NCI-H446 treated with DMSO at 0.1 percent for 48 hours (cell line): ENCODE measurements at places on chromosomes 3 and 15.

GRCh38 chr15:101391981-101392640, 97.1 kb upstream of the SNRPA1 start:
- no peak for DNase-seq

- DNase-seq: no peak
These were observed 674 bp downstream of the SERP1 start for GRCh38 chr3:150545419-150546225.

GRCh38 chr15:72783004-72783639, 436 bp downstream of the ADPGK start:
- no peak for DNase-seq

- DNase-seq: no peak
These were observed 272.5 kb upstream of the ARHGEF26 start for GRCh38 chr3:153848702-153849101.

GRCh38 chr3:31695280-31696008, 162.7 kb downstream of the STT3B start:
- no peak for DNase-seq

- no peak for DNase-seq
These were observed 3.3 kb downstream of the BNIP2 start for GRCh38 chr15:59685737-59686297.

DNA sequence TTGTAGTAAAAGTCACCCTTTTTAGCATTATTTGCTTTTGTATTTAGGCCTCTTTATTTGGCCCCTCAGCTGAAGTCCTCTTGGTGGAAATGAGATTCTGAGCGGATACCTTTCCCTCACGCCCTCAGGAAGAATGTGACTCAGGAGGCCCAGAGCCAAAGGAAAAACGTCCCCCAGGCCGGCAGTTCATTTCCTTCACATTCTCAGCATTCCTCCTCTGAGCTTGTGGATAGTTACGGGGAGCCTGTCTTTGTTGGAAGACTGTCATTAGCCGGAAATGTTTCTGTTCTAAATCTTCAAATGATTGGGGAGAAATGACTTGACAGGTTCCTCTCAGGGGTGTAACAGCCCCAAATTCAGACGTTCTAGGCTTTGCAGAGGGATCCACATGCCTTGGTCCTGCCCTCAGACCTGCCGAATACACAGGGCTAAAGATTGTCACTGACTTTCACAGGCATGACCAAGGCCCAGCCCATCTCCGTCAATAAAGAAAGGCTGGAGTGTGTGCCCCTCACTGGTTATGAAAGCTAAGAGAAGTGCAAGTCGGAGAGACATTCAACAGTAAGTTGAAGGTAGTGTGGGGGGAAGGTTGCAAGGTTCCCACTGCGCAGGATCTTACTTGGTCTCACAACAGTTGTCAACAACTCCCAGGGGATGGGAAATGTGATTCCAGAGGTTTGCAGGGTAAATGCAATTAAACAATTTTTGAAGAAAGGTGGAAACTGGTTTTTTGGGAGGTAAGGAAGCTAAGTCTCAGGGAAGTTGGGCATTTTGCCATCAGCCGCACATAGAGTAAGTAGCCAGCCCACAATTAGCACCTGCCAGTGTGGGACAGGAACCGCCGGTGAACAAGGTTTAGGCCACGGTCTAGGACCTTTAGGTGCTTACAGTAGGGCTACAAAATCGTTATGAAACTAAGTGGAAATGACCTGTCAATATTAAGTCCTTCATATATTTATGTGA, 39.7 kb upstream of the MYZAP start:
- DNase-seq: no peak

- DNase-seq: peak; percentile 55
These were observed 775.8 kb downstream of the ZNF385D start for GRCh38 chr3:20975188-20975651.

DNA sequence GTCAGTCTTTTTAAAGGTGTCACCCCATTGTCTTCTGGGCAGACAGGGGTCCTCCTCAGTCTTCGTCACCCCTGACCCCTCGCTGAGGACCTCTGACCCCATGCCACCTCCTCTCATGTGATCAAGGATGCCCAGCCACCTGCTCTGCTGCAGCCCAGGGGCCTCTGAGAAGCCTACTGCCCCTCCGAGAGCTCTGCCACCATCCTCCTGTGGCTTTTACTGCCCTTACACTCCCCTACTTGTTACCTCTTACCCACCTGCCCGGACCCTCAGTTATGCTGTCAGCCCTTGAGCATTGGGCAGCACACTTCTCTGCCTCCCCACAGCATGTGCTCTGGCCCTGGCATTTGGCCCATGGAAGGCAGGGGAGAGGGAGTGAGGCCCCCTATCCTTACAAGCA, 123.2 kb downstream of the LRRK1 start:
- DNase-seq: no peak

GRCh38 chr3:14363991-14364390, 38.4 kb upstream of the SLC6A6 start:
- no peak for DNase-seq

DNA sequence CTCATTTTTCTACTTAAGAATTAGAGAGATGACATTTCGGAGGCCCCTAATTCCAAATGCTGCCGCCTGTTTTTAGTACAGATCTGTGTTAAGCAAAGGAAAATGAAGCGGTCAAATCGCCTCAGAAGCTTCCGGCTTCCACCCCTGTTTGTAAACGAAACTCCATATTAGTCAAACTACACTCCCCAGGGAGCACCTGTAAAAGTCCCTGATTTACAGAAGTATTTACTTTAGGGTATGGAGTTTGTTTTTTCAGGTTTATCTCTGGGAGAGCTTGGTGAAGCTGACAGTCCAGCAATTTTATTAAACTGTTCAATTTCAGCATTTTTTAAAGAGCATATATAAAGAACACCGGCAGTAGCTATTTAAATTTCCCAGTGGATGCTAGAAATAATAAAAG, 319.8 kb downstream of the FHIT start:
- DNase-seq: no peak

- DNase-seq: no peak
These were observed 29.4 kb upstream of the ARID3B start for GRCh38 chr15:74511583-74511982.

- no peak for DNase-seq
These were observed 173.9 kb upstream of the TBL1XR1 start for GRCh38 chr3:177371146-177371545.

- peak; percentile 34 for DNase-seq
These were observed 45.2 kb downstream of the KLHL25 start for GRCh38 chr15:85749261-85750151.

DNA sequence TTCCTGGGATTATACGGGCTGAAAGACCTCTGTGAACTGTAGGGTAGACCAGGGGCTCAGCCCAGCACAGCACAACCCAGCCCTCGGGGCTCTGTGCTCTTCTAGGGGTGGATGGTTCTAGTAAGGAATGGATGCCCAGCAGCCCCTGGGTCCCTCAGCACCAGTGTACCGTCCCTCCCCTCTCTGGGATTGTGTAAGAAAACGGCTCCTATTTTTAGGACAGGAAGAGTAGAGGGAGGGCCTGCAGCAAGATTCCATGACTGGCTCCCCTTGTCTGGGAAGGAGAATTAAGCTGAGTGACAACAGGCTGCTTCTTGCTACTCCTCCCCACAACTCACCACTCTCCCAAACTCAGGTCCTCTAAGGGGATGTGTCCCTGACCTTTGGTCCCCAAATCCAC, 270.8 kb upstream of the TOPAZ1 start:
- no peak for DNase-seq

DNA sequence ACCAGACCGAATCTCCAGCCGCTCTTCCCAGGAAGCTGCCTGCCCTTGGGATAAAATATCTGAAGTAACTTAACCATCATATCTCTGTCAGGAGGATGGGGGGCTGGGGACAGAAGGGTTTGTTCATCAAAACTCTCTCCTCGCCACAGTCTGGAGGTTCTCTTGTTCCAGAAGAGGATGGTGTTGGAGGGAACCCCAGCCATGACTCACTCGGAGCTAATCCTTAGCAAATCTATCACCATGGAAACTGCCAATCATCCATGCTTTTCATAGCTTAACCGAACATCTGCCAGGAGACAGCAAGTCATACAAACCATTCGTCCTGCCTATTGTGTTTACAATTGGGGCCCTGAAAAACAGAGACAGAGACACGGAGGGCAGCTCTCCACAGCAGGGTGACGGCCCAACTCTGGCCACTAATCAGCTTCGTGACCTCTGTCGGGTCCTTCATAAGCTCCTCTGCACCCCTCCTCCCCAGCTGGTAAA, 73.8 kb upstream of the HEG1 start:
- peak; percentile 97 for DNase-seq

- no peak for DNase-seq
These were observed 15.0 kb downstream of the GCSAM start for GRCh38 chr3:112117841-112118571.

DNA sequence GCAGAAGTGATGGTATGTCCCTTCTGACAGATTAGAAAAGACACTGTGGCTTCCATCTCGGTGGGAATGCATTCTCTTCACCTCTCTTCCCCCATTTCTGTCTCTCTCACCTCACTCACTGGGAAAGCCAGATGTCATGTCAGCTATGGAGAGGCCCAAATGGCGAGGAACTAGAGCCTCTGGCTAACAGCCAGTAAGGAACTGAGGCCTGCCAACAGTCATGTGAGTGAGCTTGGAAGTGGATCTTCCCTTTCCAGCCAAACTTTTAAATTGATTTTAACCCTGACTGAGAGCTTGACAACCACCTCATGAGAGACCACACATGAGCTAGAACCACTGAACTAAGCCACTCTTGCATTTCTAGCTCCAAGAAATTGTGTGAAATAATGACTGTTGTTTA, 35.2 kb upstream of the CDAN1 start:
- DNase-seq: peak; percentile 83

DNA sequence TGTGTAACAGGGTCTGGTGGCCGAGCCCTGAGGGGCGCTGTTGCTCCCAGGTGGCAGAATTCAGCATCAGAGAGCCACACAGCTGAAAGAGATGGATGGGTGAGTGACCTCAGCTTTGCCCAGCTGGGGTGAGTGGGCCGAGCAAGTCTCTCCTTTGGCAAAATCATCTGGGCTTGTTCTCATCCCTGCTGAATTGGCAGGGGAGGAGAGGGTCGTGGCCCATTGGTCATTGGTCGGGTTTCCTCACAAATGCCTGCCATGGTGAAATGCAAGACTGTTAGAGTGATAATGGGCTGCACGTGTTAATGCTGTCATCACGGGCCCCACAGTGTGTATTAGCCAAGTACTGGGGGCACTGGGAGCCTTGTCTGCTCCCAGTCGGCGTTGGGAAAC, 15.9 kb downstream of the ABHD2 start:
- no peak for DNase-seq

- DNase-seq: peak; percentile 50
These were observed at the start of gene SLC7A14 for GRCh38 chr3:170585937-170586310. Gene SLC7A14 (minus strand): TSS chr3:170586075. CDS start chr3:170526936, 59,139 bp downstream.

- DNase-seq: no peak
These were observed 4.6 kb downstream of the CACNA1D start for GRCh38 chr3:53498806-53499641.

DNA sequence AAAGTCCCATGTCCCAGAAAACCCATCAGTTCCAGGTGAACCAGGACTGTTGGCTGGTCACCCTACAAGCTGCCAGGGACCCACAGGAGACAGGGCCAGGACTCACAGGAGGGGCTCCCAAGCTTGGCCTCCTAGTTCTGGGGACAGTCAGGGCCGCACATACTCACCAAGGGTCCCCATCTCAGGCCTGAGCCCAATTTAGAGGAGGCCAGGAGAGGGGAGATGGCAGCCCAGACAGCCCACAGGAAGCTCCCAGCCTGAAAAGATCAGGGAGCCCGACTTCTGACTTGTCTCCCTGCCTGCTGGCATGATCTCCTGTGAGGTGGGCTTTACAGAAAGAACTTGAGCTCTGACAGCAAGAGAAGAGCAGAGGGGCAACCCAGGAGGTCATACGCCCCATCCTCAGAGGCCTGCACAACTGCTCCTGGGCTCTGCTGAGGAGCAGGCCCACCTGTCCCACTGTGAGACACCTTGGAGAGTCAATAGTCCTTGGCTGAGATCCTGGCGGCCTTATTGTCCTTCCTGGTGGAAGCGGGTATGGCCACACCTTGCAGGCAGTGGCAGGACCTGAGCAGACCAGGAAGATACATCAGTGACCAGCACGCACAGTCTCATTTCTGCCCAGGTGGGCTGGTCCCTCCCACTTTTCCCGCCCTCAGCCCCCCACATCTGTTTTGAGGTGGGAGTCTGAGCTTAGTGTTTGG, 2.5 kb upstream of the ISLR start:
- no peak for DNase-seq

DNA sequence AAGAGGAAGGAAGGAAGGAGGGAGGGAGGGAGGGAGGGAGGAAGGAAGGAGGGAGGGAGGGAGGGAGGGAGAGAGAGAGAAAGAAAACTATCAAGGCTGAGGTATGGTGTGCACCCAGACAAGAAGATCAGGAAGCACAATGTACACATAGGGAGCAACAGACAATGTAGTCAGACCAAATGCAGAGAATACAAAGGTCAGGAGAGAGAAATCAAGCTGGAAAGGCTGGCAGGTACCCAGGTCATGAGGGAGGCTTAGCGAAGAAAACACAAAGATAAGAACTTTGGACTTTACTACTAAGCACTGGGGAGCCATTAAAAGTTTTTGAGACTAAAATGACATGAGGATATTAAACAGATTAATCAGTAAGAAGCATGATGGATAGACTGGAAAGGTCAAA, 176.0 kb upstream of the TMCO5A start:
- DNase-seq: no peak

GRCh38 chr3:98731720-98732285, 31.3 kb upstream of the ST3GAL6 start:
- no peak for DNase-seq

DNA sequence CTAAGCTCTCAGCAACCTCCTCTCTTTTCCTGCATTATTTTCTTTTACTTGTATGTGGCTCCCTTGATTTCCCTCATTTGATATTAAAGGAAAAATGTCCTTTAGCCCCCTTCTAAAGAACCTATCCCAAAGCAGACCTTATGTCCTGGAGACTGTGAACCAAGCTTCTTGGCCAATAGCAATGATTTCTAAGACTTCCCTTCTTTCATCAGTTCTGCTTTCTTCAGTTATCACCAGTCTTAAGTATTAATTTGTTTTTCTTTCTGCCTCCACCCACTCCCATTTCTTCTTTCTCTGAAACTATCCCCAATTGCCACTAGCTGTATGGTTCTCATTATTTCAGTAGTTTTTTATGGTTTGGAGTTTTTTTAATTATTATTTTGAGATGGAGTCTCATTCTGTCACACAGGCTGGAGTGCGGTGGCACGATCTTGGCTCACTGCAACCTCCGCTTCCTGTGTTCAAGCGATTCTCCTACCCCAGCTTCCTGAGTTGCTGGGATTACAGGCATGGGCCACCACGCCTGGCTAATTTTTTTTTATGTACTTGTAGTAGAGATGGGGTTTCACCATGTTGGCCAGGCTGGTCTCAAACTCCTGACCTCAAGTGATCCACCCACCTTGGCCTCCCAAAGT, 12.1 kb downstream of the TMOD3 start:
- DNase-seq: no peak
